Stimulated activated naive B cell treated with anti-CD40 and anti-IgM and Interleukin-4, amounts not matched to agents 10 μg/mL and 1 μg/mL and 100 μg/mL, for 72 hours (primary cell): ENCODE measurements at places on chromosomes 5 and 9.
A peak's percentile ranks its signal among the peaks of the same experiment; 100 is the strongest.

GRCh38 chr9:123493627-123494026 is 137.6 kb downstream of the CRB2 start:
- DNase-seq: no peak

DNA sequence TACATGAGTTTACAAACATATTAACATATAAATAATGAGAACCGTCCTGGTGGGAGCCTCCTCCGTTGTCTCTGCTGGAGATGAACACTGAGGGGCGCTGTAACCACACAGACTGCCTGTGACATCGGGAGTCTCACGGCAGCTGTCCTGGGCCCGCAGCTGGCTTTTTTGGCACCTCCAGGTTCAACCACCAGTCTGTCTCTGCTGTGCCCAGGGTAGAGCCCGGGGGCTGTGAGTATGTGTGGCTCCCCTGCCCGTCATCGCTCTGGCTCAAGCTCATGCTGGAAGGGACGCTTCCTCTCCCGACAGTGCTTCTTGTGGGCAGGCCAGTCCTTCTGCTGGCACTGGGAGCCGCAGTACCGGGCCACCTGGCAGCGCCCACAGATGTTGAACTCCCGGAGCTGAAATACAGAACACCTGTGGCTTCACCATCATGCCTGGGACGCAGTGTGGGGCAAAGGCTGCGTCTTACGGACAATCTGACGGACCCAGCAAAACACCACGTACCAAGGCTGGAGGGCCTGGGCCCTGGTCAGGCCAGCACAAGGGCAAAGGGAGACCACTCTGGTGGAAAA is 3.6 kb upstream of the DPH7 start:
- no peak for DNase-seq

DNA sequence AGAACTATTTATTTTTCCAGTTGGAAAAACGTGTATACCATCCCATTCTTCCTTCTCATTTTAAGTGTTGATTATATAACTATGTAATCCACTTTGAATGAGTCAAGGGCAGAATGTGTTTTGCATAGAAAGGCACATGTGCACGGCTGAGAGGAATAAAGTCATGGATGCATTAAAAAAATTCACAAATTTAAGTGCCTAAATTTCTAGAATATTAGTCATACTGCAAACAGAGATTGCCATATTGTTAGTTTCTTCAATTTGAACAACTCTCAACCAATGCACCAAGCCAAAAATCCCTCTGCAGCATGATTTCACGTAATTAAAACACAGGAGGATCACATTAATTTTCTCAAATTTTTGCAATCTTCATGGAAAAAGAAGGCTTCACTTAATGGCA is 166.3 kb downstream of the MPDZ start:
- no peak for DNase-seq

DNA sequence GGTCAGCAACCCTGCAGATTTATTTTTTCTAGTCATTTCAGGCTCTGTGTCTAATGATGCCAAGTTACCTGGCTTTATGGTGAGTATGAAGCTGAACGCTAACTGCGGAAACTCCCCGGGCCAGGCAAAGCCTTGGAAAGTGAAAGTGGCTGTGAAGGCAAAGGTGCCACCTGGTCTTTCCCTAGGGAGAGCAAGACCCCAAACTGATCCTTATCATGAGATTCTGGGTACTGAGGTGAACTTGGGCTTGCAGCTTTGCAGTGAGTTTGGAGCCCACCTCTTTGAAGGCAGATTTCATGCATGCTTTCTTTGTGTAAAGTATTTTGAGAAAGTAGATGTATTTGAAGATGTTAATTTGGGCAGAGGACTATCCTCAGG is 63.3 kb downstream of the CARTPT start:
- no peak for DNase-seq

DNA sequence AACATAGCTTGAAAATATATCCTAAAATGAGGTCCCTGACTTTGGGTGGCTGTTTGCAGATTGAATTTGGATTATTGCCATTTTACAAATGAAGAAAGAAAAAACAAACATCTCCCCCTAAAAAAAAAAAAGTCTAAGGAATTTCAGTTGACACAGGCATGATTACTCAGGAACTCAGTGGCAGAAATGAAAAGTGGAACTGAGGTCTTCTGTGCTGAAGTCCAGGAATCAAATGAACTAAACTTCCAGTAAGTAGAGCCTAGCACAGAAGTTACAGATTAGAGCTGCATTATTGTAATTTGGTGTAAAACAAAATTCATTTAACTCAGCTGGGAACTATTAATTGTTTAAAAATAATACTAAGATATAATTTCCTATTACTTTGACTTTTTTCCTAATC is 26.7 kb downstream of the FAM170A start:
- DNase-seq: no peak

DNA sequence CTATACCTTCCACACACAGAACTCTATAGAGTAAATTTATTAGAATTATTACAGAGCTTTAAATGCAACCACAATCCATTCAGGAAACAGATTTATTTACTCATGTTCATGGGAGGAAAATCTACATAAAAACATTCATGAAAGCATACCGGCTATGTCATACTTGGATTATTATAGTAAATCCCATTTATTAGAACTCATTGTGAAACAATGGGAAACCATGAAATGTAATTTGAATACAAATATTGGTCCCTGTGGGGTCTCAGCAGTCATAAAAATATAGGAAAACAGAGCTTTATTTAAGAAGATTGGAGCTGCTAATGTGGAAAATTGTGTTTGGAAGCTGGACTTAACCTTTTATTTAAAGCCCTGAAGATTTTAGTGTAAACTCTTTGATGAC is 80.7 kb downstream of the HAPLN1 start:
- DNase-seq: no peak

DNA sequence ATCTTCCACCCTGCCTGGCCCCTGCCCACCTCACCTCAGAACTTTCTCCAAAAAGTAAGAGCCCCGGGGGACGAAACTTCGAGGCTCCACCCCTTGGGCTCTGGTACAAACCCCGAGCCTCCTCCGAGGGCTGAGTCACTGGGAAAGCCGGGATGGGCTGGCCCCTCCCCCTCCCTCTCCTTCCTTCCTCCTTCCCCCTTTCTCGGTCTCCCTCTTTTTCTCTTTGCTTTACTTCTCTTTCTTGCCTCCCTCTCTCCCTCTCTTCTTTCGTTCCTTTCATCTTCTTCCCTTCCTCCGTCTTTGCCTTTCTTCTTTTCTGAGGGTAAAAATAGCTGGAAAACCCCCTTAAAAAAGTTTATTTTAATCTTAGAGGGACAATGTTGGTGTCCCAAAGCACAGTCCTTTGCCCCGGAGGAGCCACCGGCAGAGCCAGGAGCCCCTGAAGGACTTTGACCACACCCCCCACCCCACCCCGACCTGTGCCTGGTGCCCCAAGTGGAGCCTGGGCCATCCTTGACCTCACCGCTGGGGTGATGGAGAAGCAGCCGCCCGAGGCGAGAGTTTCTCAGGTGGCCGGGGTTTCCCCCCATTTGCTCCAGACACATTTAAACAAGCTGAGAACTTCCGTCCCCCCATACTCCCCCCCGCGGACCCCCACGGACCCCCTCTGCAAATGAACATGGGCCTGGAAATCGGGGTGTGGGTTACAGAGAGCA is 5.7 kb upstream of the NOTCH1 start:
- DNase-seq: peak; percentile 64
